SK-N-SH (cell line): ENCODE measurements at places on chromosomes 16 and 17.

GRCh38 chr16:67989322-67990017 lies 9.2 kb upstream of the DPEP3 start:
- no peak for DNase-seq

DNA sequence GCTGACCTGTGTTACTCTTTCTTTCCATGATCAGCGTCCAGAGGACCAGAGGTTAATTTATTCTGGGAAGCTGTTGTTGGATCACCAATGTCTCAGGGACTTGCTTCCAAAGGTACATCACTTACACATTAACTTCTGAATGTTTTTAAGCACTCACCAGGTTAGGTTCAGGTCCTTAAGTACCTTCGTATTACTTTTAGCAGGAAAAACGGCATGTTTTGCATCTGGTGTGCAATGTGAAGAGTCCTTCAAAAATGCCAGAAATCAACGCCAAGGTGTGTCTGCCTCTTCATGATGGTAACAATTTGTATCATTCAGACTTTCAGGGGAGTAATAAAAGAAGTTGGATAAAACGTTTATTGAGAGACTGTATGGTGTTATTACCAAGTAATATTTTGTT lies 3.3 kb downstream of the HERPUD1 start:
- no peak for DNase-seq

DNA sequence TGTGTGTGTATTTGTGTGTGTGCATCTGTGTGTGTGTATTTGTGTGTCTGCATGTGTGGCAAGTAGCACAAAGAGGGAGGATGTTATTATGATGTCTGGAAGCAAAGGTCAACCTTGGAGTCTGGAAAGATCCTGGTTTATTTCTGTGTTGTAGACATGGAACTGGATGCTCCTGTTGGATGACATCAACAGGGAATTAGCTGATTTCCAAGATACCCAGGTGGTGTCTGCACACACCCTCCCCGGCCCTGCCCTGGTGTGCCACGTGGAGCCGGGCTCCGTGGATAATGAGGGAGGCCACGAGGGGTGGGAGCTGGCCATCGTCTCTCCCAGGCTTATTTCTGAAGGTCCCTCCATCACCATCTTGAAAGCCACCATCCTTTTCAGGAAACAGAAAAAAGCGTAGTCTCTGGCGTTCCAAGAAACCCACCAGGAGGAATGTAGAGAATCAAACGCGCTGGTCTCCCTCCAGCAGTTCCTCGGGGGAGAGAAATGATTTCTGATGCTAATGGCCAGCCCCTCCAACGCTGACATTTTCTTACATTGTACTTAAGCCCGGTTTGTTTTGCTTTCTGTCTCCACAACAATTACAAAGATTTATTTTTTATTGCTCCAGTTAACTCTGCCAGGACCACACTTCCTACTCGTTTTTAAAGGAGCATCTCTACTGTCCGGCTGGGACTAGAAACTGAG lies 93.3 kb downstream of the FOXL1 start:
- no peak for DNase-seq

DNA sequence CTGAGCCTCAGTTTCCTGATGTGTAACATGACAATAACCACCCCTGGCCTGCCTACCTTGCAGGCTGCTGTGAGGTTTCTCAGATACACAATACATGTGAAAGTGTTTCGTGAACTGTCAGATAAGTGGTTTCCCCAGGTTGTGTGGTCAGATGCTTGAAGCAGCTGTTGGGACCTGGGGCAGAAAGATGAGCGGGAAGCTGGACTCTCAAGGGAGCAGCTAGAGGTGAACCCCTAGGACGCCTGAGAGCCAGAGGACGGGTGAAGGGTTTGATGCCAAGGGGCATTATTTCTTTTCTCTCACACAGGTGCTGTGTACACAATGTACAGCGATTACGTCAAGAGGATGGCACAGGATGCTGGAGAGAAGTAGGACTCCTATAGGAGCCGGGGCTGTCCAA lies 2.3 kb downstream of the HIGD1B start:
- DNase-seq: no peak

GRCh38 chr17:49521088-49521450 lies 26.0 kb downstream of the NGFR start:
- peak; percentile 14 for DNase-seq

GRCh38 chr16:24863582-24864437 lies 18.0 kb downstream of the SLC5A11 start:
- no peak for DNase-seq

DNA sequence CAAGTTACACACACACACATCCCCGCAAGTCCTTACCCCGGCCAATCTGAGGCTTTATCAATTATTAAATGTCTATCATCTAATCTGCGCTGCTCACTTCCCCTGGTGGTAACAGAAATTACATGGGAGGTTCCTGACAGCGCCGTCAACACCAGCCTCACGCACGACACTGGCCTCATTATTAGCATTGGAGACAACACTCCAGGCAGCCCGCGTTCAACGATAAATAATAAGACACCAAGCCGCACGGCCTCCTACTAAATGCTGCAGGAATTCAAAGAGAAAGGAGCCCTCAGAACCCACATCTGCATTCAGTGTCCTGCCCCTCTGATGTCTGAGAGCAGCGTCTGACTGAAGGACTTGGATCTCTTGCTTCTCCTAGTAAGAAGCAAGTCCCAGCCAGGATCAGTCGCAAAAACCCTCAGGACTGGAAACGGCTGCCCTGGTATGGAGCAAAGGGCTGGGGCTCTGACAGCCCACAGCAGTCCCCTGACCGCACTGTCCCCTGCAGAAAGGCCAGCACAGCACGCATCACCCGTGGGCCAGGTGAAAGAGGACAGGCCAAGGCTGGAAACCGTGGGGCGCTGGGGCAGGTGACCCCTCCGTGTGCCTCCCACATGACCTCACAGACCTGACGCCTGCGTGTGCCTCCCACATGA lies 7.6 kb upstream of the RPH3AL start:
- DNase-seq: no peak

- no peak for DNase-seq
These were observed 21.7 kb downstream of the ACSF3 start for GRCh38 chr16:89115216-89115861.

DNA sequence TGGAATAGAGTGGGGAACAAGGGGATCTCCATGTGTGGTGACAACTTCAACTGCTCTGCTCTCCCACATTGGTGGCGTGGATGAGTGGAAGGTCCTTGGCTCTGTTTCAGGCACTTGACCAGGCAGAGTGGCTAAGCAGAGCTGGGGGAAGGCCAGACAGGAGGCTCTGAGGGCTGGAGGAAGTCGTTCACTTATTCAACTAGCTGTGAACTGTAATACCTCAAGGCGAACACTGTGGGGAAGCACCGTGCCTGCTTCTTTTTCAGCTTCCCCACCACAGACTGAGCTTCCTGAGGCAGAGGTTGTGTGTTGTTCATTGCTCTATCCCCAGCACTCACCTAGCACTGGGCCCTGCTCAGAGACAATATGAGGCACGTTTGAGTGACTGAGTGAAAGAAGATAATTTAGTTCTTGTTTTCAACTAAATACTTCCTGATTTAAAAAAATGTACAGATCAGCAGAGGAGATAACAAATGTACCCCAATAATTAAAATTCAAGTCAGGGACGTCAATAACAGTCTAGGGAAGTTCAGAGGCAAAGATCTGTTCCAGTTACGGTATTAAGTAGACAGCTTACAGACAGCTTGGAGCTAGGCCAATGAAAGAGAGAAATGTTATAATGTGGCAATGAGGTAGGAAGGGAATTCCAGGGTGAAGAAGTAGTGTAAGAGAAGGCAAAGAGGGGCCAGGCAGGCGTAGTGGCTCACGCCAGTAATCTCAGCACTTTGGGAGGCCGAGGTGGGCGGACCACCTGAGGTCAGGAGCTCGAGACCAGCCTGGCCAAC lies 34.7 kb downstream of the MYO18A start:
- DNase-seq: peak; percentile 66

GRCh38 chr16:82033683-82034300 lies 1.3 kb upstream of the HSD17B2 start:
- no peak for DNase-seq

- peak; percentile 88 for DNase-seq
These were observed 248.3 kb upstream of the CIBAR2 start for GRCh38 chr16:85360323-85361277.

- DNase-seq: no peak
These were observed 29.1 kb upstream of the SPNS2 start for GRCh38 chr17:4469552-4469951.

GRCh38 chr17:34499576-34499975 lies 79.8 kb upstream of the TMEM132E start:
- no peak for DNase-seq

GRCh38 chr17:49899191-49899485 lies 51.3 kb upstream of the TAC4 start:
- DNase-seq: no peak

DNA sequence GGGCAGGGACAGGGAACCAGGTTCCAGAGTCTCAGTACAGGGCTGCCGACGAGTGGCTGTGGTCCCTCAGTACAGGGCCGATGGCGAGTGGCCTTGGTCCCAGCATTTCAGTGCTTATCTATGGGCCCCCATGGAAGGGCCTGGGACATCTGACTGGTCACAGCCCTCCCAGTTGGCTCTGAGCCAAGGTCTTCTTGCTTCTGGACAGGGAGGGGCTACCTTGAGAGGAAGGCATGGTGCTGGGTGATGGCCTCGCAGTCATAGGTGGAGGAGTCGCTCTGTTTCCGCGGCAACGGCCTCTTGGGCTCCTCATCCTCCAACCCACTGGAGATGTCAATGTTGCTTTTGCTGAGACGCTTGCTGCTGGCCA lies 32.5 kb downstream of the PIMREG start:
- no peak for DNase-seq

- DNase-seq: no peak
These were observed 15.8 kb downstream of the HEATR3 start for GRCh38 chr16:50081428-50082018.

DNA sequence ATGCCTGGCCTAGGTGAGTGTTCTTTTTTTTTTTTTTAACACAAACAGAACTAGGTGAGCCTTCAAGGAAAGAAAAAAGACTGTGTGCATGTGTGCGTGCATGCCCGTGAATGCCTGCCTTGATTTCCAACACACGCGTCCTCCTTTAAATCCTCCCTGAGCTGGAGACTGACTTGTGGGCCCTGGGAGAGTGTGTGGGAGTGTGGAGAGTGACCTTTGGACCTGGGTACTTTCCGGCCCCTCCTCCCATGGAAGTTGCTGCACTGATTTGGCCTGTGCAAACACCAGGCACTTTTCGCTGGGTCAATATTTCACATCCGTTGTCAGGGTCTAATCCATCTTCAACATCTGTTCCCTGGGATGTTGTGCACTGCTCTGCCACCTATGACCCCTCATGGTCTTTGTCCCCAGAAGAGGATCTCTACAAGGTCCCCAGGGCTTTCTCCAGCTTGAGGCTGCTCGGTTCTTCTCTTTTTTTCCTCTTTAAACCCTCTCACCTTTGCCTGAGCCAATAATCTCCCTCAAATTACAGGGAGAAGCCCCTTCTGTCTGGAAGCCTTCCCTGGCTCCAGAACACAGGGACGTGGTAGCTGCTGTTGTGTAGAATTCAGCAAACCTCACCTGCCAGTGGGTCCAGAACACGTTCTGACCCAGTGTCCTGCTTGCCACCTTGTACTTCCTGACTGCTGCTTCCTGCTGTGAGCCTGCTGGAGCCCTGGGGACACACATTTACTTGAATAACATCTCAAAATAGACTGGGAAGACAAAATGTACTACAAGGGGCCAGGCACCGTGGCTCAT lies 20.8 kb upstream of the ATP5MC1 start:
- DNase-seq: no peak

- DNase-seq: no peak
These were observed 81.3 kb downstream of the COX10 start for GRCh38 chr17:14150619-14151018.

GRCh38 chr16:53821957-53822625 lies 118.1 kb downstream of the FTO start:
- no peak for DNase-seq

- no peak for DNase-seq
These were observed 29.1 kb upstream of the SHCBP1 start for GRCh38 chr16:46650254-46650623.

GRCh38 chr16:77723108-77723514 lies 797 bp downstream of the NUDT7 start:
- peak; percentile 58 for DNase-seq

DNA sequence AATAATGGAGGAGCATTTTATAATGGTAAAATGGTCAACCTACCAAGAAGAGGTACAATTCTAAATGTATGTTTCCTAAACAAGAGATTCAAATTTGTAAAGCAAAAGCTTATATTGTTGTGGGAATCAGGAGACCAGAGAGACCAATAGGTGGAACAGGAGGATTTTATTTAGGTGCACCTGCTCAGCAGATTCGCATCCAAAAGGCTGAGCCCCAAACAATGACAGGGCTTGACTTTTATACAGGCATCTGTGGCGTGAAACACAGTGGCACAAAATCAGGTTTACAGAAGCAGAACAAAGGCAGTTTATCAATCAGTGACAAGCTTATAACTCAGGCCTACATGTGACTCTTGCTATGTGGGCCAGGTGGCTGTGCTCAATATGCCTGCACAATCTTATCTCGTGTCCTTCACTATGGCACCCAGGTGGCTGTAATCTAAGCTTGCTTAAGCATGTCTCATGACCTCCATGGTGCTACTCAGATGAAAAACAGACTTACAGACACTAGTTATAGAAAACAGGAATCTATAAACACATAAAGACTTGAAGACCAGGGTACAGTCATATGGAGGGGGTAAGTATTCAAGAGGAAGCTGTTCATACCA lies 780.2 kb upstream of the CA10 start:
- DNase-seq: no peak

DNA sequence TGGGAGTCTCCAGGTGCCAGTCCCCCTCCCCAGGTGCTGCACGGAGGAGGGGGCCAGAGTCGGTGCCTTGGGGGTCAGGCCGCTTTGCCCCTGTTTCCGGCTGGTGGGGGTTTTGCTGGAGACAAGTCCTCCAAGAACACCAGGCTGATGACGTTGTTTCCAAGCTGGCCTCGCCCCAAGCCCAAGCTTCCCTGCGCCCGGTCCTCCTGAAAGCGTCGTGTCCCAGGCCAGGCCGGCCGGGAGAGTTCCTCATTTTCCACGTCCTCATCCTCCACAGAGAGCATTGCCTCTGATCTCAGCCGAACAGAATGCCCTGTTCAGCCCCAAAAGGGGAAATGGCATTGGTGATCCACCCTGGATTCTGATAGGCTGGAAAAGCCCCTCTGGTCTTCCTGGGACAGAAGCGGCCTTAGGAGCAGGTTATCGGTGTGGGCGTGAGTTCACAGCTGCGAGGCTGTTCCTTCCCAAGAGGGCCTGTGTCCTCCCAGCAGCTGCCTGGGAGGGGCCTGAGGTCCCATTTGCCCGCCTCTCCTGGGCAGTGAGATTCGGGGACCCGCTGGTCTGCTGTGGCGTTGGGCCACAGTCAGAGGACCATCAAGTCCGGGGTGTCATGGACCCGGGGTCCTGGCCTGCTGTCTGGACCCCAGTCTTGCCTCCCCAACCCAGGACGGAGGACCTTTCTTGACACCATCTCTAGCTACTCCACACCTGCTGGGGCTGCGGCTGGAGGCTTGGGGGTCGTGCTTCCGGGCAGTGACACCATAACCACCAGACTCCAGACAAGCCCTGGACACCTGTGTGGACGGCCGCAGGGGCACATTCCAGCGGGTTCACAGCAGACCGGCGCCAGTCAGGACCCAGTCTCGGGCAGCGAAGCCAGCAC lies 7.1 kb downstream of the SOX8 start:
- DNase-seq: no peak

DNA sequence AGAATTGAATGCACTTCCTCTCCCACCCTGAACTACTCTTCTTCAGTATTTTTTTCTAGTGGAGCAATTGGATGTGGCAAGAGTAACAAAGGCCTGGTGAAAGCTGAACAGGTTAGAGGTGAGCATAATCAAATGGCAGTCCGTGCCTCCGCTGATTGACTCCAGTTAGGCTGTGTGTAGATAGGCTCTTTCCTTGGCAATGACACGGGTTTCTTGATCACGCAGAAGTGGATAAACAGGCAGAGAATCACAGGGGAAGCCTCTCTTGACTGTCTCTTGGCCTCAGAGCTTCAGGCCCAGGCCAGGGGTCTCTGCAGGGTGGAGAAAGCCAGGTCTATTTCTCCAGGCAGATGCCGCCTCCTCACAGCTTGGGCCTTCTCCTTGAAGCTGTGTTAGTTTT lies 4.2 kb downstream of the CD300LB start:
- no peak for DNase-seq
